Lung microvascular endothelial cell (primary cell): ENCODE measurements at places on chromosomes 4 and X. TPM values are rescaled to one million over a fixed set of nuclear protein-coding genes. Genes with fewer than 3 reads are reported as not detected.

Gene CLRN2
- not detected in 2 replicates for total RNA-seq

Gene GAGE12E
- not detected in 2 replicates for total RNA-seq

Gene CYBB
- not detected in 2 replicates for total RNA-seq

Gene AGTR2
- not detected in 2 replicates for total RNA-seq

Gene ACOT9
- total RNA-seq: 54.6 and 61.0 TPM in 2 replicates

Gene UGT2B15
- not detected in 2 replicates for total RNA-seq

Gene BEX1
- total RNA-seq: 0.22 TPM in 1 of 2 replicates, not detected in the other

Gene MID2
- 38.6 and 108 TPM in 2 replicates for total RNA-seq

Gene GLRA3
- not detected in 2 replicates for total RNA-seq

Gene LONRF3
- 15.7 and 44.8 TPM in 2 replicates for total RNA-seq

Gene SSX1
- not detected in 2 replicates for total RNA-seq

Gene COL4A5
- total RNA-seq: 18.7 and 32.5 TPM in 2 replicates

Gene IL3RA
- total RNA-seq: 15.5 and 19.6 TPM in 2 replicates

Gene CT55
- not detected in 2 replicates for total RNA-seq
